Activated effector memory CD4-positive, alpha-beta T cell treated with anti-CD3 and anti-CD28 coated beads, Interleukin-2, amount 50 U/mL, for 16 hours (primary cell): ENCODE measurements at places on chromosomes 13 and 19.

- peak; percentile 34 for DNase-seq
Measured at GRCh38 chr13:112709825-112710783, 20.3 kb downstream of the ATP11A start.

DNA sequence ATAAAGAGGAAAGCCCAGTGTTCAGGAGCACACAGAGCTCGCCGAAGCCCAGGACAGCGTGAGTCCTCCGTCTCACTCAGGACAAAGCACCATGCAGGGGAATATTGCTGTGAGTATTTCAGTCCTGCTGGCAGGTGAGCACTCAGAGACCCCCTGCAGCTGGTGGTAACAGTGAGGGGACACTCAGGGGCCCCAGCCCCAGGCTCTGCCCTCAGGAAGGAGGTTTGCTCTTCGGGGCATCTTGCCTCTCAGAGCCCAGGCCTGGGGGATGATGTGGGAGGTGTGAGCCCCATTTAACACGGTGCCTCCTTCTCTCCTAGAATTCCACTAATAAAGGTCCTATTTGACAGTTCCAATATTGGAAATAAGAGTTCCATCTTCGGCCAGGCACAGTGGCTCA lies 14.8 kb downstream of the LILRA1 start:
- DNase-seq = no peak

GRCh38 chr19:2970201-2970835 lies 7.0 kb upstream of the TLE6 start:
- DNase-seq = no peak

DNA sequence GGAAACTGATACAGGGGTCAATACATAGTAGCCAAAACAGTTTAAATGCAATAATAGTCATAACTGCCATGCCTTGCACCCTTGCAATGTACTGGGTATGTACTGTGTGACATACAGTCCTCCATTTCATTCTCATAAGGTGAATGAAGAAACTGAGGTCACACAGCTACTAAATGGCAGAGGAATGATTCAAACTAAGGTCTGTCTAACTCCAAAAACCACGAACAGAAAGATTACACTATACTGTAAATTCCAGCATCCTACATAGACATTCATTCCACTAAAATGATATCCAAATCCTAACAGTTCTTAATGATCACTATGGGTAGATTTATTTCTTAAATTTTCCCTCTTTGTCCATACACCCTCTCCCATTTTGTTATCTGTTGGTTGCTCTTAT lies 238.1 kb upstream of the SERP2 start:
- no peak for DNase-seq

DNA sequence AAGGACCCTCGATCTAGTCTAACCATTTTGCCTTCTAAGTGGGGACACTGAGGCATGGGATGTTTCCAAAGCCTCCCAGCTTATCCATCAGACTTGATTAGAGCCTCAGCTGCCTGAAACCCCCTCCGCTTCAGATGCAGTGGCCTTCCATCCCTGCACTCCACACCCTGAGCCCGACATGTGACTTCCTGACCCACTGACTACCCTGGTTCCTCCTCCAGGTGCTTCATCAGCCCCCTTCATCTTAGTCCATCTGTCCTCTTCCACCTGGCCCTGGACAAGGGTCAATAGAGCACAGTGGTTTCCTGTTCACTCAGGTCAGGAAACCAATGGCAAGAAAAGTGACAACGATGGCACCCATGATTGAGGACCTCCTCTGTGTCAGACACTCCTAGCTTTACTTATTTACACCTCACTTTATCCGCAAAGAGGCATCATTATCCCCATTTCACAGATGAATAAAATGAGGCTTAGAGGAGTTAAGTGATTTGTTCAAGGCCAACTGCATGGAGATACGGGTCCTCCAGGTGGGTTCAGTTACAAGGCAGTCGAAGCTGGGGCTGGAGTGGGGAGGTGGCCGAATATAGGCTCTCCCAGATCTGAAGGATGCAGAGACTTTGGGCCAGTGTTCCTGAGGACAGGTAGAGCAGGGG lies 81.6 kb upstream of the TM9SF2 start:
- DNase-seq = peak; percentile 61

DNA sequence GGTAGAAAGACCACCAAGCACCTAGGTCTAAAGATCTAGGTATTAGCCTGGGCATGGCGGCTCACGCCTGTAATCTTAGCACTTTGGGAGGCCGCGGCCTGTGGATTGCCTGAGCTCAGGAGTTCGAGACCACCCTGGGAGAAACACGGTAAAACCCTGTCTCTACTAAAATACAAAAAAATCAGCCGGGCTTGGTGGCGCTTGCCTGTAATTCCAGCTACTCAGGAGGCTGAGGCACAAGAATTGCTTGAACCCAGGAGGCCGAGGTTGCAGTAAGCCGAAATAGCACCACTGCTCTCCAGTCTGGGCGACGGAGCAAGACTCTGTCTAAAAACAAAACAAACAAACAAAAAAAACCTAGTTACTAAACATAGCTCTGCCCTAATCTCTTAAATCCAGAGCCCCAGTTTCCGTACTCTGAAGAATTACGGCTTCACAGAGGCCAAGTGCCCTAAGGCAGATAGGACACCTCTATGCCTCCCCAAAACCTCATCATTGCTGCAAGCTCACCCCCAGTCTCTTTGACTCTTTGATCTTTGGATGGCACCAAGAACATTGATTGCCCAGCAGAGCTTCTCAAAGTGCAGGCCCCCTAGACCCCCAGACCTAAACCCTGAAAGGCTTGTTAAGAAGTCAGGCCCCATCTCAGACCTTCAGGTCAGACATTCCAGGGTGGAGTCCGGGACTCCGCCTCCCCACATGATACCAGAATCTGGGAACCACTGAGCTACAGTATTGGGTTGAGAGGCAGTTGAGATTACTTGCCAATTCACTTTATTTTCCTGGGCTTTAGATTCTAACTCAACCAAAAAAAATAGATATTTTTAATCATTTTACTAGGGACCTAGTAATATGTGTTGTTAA lies 2.8 kb downstream of the COL4A2 start:
- DNase-seq = no peak

DNA sequence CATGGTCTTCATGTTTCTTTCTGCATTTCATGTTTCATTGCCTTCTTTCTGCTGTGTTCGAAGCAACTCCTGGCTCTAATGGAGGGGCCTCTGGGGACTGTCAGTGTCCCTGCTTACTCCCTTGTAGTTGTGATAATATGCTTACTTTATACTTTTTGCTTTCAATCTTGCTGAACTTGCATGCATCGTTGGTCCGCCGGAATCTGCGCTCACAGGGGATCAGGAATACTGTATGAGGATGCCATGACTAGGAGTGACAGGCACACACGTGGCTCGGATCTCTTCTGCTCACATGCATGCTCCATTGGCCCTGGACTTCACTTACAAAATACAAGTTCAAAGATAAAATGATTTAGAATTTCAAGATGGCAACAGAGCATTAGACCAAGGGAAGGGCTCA lies 108.8 kb downstream of the SIPA1L3 start:
- DNase-seq = no peak

- no peak for DNase-seq
Measured at GRCh38 chr13:31179754-31180153, 18.1 kb upstream of the HSPH1 start.

DNA sequence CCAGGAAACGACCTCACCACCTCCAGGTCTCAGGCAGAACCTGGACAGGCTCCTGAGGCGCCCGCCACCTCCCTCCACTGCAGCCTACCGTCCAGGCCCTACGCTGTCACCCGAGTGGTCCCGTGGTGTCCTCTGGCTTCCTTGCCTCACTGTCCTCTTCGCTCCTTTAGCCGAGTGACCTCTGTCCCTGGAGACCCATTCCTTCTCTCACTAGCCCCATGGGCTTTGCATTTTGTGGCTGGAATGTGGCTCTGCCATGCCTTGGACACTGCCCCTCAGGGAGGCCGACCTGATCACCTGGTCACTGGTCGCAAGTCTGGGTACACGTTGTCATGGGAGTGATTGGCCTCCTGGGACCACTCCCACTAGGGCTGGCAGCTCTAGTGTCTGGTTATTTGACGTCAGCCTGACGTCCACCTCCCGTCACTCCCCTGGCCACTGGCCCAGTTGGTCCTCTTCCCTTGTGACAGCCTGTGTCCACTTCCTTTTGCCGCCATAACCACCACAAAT lies 17.9 kb downstream of the SLC25A42 start:
- DNase-seq = no peak

DNA sequence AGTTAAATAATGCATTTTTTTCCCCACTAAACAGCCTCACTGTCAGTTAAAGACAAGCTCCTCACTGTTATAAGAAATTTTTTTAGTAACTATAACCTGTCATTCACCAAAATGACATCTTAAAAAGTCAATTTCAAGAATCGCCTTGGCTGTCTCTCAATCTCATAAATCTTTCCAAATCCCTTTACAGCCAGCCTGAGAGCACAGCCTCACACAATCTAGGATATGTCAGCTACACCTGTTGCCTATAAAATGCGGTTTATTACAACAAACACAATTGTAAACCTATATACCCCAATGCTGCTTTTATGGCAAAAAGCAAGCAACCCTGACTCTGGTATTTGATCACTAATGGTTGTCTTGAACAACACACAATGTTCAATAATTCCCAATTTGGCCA lies 29.5 kb upstream of the FNDC3A start:
- DNase-seq = no peak

- DNase-seq = no peak
Measured at GRCh38 chr19:58170860-58171259, 12.0 kb upstream of the ZNF274 start.

GRCh38 chr13:32021785-32022184 lies 9.8 kb upstream of the FRY start:
- DNase-seq = no peak

- no peak for DNase-seq
Measured at GRCh38 chr13:67916650-67917049, 686.5 kb upstream of the PCDH9 start.

- no peak for DNase-seq
Measured at GRCh38 chr13:98942997-98943396, 34.9 kb downstream of the DOCK9 start.

DNA sequence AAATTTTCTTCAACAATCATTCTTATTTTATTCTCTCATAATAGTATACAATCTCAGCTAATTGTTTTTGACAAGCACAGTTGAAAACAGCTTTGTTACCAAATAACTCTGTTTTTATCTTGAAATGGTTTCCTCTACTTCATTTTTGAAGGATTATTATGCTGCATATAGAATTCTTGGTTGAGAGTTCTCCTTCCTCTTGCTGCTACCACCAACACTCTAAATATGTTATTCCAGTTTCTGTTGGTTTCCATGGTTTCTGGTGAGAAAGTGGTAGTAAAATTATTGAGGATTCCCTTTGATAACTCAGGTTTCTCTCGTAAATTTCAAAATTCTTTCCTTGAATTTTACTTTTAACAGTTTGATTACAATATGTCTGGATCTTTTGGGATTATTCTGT lies 1725.9 kb downstream of the PCDH9 start:
- DNase-seq = no peak

DNA sequence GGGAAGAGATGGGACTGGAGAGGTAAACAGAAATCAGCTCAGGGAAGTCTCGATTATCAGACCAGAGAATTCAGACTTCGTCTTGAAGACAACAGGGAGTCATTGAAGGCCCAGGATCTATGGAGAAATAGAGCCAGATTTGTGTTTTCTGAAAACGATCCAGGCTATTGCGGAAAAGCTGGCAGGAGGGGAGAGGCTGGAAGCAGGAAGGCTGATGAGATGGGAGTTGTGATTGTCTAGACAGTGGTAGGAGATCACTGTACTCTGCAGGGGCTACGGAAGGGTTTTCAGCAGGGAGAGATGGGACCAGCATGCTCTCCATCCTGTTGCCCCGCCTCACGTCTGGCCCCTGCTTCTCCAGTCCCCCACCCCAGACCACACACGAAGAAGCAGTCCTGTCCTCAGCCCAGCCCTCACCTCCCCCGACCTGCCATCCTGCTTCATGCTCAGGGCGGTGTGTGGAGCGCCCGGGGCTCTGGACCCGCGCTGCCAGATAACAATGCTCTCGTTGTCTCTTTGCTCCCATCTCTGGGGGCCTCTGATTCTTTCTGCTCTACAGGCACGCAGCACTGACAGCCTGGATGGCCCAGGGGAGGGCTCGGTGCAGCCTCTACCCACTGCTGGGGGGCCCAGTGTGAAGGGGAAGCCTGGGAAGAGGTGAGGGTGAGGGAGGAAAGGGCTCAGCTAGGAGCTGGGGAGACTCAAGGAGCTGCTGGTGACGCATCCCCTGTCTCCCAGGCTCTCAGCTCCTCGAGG lies 1.9 kb downstream of the ARHGAP33 start:
- no peak for DNase-seq

DNA sequence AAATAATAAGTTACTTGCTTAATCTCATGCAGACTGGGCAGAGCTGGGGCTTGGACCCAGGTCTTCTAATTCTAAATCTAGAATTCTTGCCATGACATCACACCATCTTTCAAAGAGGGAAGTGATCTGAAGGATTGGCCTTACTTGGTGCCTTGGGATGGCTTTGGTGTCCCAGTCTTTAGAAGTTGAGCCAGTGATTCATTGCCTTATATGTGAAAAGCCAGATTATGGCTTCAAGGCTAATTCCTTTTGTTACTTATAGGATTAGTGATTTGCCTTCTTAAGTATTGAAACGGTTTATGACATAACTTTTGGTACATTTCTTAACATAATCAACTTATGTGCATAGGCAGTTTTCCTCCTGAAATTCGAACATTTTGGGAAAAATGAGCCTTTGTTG lies 14.9 kb downstream of the COG3 start:
- DNase-seq = no peak

DNA sequence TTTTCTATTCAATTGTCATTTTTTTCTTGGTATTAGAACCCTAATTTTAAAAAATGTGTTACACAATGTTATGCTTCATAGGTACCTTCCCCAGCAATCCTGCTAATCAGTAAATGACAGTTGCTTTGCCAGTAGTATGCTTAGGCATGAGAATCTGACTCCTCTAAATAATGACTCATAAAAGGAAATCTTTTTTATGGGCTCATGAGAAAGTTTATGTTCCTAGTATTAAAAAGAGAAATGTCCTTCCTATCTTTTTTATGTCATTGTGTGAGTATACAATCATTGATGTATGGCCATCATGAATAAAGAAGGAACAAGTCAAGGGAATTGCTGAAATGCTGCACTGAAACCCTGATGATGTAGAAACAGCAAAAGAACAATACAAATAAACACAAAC lies 1237.7 kb upstream of the PCDH20 start:
- DNase-seq = no peak

GRCh38 chr19:32012206-32012605 lies 333.2 kb upstream of the ZNF507 start:
- DNase-seq = no peak

DNA sequence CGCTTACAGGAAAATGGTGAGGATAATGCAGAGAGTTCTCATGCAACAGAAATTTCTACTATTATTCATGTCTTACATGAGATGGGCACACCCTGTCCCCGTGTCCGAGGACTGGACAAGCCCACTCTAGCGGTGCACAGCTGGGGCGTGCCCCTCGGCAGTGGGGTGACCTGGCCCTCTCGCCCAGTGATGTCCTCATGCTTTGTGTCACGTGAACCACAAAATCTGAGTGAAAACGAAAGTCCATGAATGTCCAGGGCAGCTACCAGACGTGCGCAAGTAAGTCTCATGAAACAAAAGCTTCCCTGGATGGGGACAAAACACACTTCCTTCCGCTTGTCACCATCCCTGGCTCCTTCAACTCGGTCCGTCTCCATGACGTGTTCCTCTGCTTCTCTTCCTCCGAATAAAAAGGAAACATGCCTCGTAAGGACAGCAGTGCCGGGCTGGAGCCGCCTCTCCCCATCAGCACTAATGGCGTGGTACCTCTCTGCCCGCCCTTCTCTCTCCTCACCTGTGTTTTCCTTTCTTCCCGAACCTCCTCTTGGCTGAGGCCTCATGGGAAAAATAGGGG lies 45.6 kb downstream of the ANKRD10 start:
- DNase-seq = no peak

GRCh38 chr13:39656325-39656677 lies 839 bp downstream of the COG6 start:
- DNase-seq = no peak
